ENCODE measurements at places on chromosomes 11 and 22.

GRCh38 chr11:61834278-61835048 lies 6.4 kb downstream of the FADS2 start:
- peak; percentile 97 for DNase-seq

DNA sequence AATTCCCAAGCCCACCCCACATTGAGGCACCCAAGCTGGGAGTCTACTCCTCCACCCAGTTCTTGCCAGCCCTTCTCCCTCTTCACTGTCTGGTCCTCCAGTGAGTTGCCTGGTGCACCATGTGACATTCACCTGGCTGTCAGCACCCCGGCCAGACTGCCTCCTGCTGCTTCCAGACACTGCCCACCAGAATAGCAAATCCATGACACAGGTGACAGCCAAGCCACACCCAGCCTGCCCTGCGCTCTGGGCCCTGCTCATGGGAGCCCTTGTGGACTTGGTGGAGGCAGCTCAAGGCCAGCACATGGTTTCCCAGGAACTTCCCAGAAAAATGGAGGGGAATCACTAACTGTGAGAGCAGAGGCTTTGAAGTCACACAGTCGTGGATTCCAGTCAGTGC lies 96.3 kb upstream of the CSNK2A3 start:
- no peak for DNase-seq

GRCh38 chr22:30332994-30333706 lies 6.4 kb upstream of the TBC1D10A start:
- DNase-seq = no peak

DNA sequence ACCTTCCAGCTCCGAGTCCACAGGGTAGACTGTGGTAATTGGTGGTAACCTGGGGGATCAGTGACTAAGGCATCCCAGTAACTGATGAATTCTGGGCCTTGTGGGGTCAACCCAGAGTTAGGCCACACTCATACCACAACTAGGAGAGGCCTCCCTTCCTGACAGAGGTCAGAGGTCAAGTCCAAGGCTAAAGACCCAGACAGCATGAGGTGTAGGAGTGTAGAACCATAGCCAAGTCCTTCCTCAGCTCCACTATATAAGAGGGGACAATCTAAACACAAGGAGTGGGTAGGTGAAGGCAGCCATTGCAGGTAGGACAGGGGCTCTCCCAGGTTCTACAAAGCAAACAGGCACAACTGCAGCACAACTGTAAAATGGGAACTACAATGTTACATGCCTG lies 4.6 kb downstream of the AP1B1 start:
- DNase-seq = no peak

DNA sequence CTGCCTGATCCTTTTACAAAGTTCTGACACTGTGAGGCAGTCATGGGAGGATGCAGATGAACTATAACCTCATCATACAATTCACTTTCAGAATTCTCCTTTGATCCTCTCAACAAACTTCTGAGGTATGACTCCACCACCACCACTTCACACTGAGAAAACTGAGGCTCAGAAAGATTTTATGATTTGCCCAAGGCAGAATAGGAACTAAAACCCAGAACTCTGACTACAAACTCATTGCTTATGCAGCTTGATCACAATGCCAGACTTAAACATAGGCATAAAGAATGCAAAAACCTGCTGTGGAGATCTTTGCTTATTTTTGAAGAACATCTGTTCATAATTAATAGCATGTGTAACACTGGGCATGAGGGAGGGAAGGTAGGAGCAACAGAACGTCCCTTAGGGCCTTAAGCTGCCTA lies 20.4 kb downstream of the FAM168A start:
- DNase-seq = peak; percentile 68

- peak; percentile 54 for DNase-seq
Measured at GRCh38 chr22:46542011-46542985, 4.9 kb upstream of the CELSR1 start.

- DNase-seq = no peak
Measured at GRCh38 chr11:109756951-109757350, 335.0 kb downstream of the C11orf87 start.
